ENCODE measurements at places on chromosomes 4 and X.

GRCh38 chrX:47144626-47145394 is at the start of the genes NDUFB11 and RBM10:
Gene NDUFB11, minus strand, starts transcription at chrX:47144702. Its CDS starts 23 bp downstream, at chrX:47144679.
Gene RBM10, plus strand, starts transcription at chrX:47145221. Its CDS starts 2,261 bp downstream, at chrX:47147482.
- peak; percentile 43 for DNase-seq

- DNase-seq = no peak
These were observed 37.9 kb downstream of the EREG start for GRCh38 chr4:74402692-74403456.

DNA sequence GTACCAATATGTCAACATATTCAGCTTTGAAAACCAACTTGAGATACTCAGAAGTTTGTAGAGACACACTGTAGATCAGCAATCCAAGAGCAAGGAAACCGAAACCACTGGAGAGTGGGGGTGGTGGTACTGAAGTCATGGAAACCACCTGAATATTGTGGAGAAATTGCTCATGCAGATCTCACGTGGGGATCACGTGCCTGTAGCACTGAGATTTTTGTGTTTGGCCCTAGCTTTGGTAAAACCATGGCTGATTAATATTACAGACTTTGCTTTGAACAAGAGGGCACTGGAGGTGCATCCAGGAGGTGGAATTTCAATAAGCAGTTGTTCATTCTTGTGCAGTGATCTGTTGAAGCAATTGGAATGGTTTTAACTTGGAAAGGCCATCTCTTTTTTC is 47.2 kb downstream of the GBA3 start:
- DNase-seq = no peak

- no peak for DNase-seq
These were observed at the start of gene CD99 for GRCh38 chrX:2690856-2691542. Gene CD99, plus strand, starts transcription at chrX:2691295. Its CDS starts 66 bp downstream, at chrX:2691361.

DNA sequence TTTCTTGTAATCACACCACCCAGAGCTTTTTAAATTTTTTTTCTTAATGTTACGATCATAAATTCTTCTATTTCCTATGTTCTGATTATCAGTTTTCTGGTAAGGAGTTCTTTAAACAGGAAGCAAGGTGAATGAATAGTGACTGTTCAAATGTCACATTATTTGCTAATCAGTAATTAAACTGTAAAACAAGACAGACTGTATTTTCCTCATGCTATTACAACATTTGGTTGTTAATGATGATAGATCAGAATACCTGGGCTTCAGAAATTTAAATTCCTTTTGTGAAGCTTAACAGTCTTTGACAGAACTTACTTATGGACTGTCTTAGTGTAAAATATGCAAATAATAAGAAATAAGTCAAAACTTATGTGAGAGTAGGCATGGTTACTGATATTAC is 41.4 kb downstream of the CLCN3 start:
- DNase-seq = no peak

GRCh38 chr4:156898373-156899117 is 73.1 kb downstream of the PDGFC start:
- DNase-seq = no peak

GRCh38 chr4:165118256-165118909 is 5.7 kb upstream of the TMEM192 start:
- no peak for DNase-seq

GRCh38 chr4:632196-632790 is 6.9 kb downstream of the PDE6B start:
- no peak for DNase-seq

GRCh38 chrX:31123335-31123734 is 51.5 kb upstream of the FTHL17 start:
- DNase-seq = no peak

GRCh38 chr4:84384801-84385200 is 114.3 kb downstream of the NKX6-1 start:
- DNase-seq = no peak

DNA sequence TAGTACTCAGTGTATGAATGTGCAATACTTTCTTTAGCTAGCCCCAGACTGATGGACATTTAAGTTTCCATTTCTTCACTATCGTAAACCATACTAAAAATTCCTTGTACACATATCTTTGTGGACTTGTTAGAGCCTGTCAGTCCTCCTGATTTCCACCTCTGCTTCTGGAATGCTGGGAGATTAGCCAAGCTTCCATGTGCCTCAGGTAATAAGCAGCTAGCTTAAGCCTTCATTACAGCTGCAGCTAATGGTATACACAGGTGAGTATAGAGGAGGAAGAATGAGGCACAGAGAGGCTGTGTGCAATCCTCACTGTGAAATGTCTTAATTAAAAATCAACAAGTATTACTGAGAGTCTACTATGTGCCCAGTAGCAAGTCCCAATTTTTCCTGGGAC is 9.8 kb downstream of the SMIM9 start:
- DNase-seq = no peak

- DNase-seq = no peak
These were observed 1.7 kb downstream of the PRAF2 start for GRCh38 chrX:49071877-49072711.

DNA sequence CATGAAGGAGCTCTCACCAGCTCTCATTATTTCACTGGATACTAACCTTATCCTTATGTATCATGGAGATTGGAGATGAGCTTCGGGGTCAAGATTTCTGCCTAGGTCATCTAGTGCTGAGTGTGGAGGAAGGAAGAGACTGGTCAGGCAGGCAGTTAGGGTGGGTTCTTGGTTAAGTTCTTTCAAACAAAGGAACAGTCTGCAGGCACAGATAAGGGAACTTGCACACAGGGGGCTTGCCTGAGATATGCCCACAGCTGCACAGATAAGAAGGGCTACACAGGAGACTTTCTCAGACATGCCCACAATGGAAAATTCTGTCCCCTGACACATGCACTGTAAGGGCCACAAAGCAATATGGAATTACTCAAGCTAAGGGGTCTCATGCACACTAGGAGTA is 904.1 kb downstream of the NLGN4X start:
- no peak for DNase-seq
